Uterus (tissue), 4 donors: ENCODE measurements at places on chromosomes 16 and 17. TPM values are rescaled to one million over a fixed set of nuclear protein-coding genes. Genes with fewer than 3 reads are reported as not detected.

Gene SLC46A1
- 1.5 TPM for total RNA-seq

Gene SP6
- total RNA-seq, result 1.4 TPM

Gene PRAC2
- not detected for total RNA-seq

Gene KIF18B
- total RNA-seq, result not detected

Gene COL1A1
- 120 TPM for total RNA-seq

Gene TP53TG3C
- not detected for total RNA-seq

Gene RAD51D
- total RNA-seq, result 17.4 TPM

Gene CNTD1
- not detected for total RNA-seq

Gene KRTAP4-2
- not detected for total RNA-seq

Gene PERCC1
- total RNA-seq, result not detected

Gene CCL16
- total RNA-seq, result 1.6 TPM

Gene CDH1
- 2.5 TPM for total RNA-seq

Gene CCL1
- not detected for total RNA-seq

Gene CTRL
- total RNA-seq, result not detected

Gene TP53TG3F
- not detected for total RNA-seq

Gene TPSB2
- total RNA-seq, result 21.8 TPM

GRCh38 chr17:41784207-41784744, 2.2 kb downstream of the JUP start:
- DNase-seq, result peak; percentile 76

GRCh38 chr16:47990676-47991075, 165.1 kb downstream of the ABCC12 start:
- DNase-seq, result no peak

DNA sequence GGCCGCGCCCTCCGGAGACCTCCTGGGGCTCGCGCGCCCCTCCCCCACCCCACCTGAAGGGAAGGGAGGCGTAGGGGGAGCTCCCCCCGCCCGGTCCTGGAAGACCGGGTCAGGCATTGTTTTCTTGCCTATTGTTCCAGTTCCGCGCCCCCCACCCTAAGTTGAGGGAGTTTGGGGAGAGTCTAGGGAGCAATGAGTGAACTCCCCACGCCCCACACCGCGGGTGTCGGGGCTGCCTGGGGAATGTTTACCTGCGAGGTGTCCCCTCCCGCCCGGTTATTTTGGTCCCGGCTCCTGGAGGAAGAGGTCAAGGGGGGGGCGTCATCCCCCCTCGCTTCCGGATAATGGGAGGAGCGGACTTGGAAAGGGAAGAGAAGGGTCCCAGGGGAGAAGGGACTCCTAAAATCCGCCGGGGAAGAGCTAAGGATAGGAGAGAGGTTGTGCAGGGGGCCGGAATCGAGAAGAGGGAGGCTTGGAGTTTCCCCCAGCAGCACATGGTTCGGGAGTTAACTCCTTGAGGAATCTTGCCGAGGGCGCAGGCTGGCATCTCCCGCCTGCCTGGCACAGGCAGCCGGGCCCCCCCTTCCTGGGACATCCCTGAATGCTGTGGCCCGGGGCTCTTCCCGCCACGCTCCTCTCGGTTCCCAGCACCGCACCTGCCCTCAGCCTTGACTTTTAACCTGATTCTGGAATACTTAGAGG, 881 bp downstream of the MLLT6 start:
- peak; percentile 66 for DNase-seq

DNA sequence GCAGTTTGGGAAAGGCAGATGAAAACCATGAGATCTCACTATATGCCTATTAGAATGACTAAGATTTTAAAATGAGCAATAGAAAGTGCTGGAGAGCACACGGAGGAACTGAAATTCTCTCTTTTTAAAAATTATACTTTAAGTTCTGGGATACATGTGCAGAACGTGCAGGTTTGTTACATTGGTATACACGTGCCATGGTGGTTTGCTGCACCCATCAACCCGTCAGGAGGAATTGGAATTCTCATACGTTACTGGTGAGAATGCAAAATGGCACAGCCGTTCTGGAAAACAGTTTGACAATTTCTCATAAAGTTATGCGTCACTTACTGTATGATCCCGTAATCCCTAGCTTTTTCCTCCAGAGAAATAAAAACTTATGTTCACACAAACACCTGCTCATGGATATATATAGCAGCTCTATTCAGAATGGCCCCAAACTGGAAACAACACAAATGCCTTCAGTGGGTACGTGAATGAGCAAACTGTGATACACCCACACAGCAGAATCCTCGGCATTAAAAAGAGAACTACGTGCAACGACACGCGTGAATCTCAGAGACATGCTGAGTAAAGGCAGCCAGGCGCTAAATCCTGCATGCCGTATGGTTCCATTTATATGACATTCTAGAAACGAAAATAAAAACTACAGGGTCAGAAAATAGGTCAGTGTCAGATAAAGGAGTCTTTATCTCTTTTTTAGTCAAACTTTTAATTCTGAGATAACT, 11.8 kb downstream of the PIK3R6 start:
- no peak for DNase-seq

- DNase-seq, result no peak
These were observed 13.2 kb downstream of the SLC7A5 start for GRCh38 chr16:87855852-87856715.

DNA sequence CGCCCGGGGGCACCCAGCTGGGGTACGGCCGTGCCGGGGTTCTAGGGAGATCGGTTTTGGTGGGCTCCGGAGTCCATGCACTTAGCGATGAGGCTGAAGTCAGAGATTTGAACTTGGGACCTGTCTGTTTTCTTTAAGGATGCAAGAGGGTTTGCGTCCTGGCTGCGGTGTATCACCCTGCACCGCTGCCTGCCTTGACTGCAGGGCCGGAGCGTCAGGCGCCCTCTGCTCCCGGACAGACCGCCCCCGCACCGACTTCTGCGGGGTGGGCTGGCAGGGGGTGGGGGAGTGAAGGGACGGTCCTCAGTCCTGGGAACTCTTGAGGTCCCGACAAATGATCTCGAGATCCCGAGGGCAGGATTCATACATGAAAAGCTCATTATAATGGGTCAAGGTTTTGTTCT, 701 bp downstream of the PDP2 start:
- DNase-seq, result no peak

DNA sequence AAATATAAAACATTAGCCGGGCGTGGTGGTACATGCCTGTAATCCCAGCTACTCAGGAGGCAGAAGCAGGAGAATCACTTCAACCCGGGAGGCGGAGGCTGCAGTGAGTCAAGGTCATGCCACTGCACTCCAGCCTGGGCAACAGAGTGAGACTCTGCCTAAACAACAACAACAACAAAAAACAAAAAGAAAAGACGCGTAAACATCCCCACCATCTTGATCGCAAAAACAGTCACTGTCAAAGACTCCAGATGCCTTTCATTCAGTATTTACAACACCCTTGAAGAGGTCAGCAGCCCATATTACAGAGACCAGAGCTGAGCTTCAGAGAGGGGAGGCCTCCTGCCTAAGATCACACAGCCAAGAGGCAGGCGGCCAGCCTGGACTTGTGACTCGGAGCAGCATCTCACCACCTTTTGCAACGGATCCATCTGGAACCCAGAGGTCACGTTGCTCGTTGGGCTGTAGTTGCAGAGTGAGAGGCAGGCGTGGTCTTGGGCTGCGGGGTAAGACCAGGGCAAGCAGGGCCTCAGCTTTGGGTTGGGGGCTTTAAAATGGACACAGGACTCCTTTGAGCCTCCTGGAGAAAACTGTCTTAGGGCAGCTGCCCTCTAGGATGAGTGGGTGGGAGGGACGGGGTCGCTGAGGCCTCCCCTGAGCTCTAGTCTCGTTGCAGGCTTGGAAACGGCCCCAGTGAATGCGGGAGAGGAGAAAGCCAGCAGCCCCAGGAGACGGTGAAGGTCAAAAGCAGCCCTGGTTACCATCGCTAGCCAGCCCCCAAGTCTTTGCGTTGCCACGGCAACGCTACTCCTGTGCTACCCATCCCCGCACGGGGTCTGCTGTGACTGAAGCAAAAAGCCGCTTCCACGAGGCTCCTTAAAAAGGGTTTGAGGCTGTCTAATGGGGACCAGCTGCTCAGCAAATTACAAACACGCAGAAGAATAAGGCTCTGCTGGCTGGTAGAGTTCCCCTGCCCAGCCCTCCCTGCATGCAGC, 26.1 kb downstream of the LGALS3BP start:
- DNase-seq, result peak; percentile 59

- DNase-seq, result no peak
These were observed 84.2 kb upstream of the LGALS9 start for GRCh38 chr17:27546624-27547300.

GRCh38 chr16:89112377-89113151, 18.9 kb downstream of the ACSF3 start:
- DNase-seq, result no peak

- DNase-seq, result no peak
These were observed 13.4 kb upstream of the TMEM170A start for GRCh38 chr16:75477680-75478473.

GRCh38 chr17:15650741-15651582, 31.5 kb upstream of the FBXW10B start:
- no peak for DNase-seq

DNA sequence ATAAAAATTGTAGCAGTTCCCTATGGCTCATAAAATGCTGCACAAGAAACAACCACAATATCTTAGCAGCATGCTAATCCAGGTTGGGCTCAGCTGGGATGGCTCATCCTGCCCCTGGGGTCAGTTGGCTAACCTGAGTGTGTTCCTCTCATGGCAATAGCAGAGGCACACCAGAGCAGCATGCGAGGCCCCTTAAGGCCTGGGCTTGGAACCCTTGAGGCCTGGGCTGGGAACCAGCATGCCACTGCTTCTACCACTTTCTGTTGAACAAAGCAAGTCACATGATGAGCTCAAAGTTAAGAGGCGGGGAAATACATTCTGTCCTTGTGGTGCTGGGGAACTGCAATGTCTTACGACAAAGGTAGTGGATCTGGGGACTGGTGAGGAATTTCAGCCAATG, 154.4 kb upstream of the FOXF1 start:
- no peak for DNase-seq

DNA sequence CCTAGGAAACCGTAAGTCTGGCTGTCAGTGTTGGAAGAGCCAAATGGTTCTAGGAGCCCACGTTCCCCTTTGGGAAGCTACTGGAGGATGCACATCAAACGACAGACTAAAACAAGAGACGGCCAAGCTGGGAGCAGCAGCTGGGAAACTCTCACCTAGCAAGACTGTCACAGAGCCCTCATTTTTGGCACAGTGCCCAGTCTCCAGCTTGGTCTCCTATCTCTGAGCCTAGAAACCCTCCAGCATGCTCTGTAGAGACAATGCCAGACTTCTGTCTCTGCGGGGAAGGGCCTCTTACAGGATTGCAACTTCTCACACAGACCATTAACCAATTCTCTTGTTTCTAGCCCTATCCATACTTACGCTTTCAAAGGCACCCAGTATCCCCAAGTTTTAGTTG, 23.5 kb downstream of the GTF3C1 start:
- DNase-seq, result no peak

GRCh38 chr16:73846356-73846755, 450.3 kb upstream of the PSMD7 start:
- DNase-seq, result no peak

DNA sequence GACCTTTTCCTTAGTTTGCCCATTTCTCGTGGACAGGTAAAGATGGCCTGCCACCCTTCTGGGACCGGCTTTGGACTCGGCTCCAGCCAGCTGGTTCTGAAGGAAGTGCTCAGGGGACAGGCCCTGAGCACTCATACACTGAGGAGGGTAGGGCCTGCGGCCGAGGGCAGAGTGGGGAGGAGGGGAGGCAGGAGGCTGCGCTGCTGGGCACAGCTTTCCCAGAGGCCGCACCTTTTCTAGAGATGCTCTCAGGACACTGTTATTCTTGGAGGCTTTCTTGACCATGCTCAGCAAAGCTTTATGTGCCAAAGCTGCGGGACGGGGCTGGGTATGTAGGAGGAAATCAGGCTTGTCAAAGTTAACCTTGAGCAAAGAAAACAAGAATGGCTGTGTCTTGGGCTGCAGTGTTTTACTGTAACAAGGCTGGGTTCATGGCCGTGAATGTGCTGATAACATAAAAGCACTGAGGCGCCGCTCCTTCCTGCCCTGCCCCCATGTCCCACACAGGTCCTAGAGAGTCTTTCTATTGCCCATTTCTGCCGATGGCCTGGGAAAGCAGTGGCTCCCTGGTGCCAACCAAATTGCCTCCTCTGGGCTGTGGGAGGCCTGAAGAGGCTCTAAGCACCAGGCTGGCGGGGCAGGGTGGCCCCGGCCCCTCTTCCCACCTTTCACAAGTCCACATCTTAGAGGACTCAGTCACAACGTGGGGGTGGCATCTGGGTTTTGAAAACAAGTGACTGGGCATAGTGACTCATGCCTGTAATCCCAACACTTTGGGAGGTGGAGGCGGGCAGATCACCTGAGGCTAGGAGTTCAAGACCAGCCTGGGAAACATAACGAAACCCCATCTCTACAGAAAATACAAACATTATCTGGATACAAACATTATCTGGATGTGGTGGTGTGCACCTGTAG, 22.3 kb upstream of the TIMP2 start:
- no peak for DNase-seq

GRCh38 chr16:82628711-82629110, 1.9 kb downstream of the CDH13 start:
- no peak for DNase-seq

DNA sequence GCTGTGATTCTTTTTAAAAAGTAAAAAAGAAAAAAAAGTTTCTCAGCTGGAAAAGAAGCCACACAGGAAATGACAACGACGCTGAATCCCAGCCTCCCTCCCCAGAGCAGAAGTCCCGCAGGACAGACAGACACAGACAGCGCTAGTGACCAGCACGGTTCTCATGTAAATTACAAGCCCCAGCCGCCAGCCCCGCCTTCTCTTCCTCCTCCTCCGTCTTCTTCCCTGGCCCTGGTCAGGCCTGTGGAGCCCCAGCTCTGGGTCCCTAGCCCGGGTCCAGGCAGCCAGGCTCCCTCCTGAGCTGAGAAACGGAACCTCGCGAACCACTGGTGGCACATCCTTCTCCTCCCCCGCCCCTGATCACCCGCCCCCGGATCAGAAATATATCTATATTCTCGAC, 7.0 kb upstream of the IL17C start:
- no peak for DNase-seq

- DNase-seq, result no peak
These were observed 20.2 kb downstream of the AP2B1 start for GRCh38 chr17:35607239-35607847.

DNA sequence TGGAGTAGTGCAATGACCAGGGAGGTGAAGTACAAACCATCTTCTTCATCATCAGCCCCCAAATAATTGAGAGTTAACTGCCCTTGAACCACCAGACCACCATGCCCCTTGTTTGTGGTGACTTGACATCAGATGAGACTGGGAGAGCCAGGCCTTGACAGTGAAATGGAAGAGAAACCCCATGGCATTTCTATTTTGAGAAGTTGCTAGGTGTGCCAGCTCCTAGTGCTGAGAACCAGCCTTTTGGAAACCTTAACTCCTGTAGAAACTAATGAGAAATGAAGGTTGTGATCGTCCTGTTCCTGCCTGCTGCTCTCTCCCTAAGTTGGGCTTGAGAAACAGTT, 2.8 kb downstream of the TMEM94 start:
- DNase-seq, result no peak

- peak; percentile 56 for DNase-seq
These were observed 16.9 kb downstream of the DOC2B start for GRCh38 chr17:164303-165235.

DNA sequence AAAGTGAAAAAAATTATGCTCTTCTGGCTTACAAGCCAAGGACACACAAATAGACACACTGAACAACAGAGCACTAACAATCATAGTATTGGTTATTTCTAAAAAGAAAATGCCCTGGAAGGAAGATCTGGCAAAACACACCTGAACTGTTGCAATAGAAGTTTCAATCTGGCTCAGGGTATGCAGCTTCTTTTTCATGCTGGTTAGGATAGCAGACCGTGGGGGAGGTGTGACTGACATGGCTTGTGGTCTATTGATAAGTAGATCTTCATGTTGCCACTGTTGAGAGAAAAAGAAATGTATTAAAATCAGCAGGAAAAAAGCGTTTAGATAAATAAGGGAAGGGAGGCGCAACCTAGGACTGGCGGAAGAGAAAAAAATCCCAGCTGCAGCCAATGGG, 26.5 kb upstream of the ARL6IP1 start:
- no peak for DNase-seq
